Vagina (tissue), 2 donors: ENCODE measurements at places on chromosomes 1 and 21.

- no peak for DNase-seq
Measured at GRCh38 chr1:39214998-39215873, 10.7 kb downstream of the MACF1 start.

- no peak for DNase-seq
Measured at GRCh38 chr1:234295626-234296025, 77.6 kb upstream of the COA6 start.

GRCh38 chr1:231241750-231242149 lies 738 bp downstream of the GNPAT start:
- DNase-seq = no peak

DNA sequence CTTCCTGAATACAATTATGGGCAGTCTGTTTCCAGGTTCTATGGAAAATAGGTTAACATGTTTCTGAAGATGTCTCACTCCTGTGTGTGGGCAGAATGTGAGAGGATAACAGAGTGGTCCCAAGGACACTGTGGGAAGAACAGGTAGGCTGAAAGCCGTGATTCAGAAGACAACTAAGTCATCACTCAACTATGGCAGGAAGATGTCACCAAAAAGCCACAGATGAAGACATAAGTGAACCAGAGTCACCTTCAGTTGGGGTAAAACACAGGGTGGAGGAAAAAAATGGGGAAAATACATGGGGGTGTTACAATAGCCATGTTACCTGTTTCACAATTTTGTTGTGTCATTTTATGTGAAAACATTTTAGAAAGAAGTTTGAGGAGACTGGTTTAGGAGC lies 75.1 kb downstream of the UCHL5 start:
- no peak for DNase-seq

DNA sequence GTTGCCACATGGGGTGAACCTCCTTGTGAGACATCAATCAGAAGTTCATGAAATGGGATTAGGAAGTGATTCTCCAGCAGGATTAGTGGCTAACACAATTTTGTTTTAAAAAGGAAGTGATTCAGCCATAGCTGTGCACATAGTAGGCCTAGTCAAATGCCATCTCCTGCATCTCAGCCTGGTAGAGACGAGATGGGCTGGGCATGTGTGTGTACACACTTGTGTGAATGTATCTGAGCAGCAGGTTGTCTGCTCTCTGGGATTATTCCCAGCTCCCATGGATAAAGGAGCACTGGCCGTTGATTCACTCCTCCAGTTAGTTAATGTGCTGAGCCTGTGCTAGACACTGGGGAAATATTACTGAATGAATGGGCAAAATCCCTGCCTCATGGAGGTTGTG lies 2.0 kb downstream of the FOXE3 start:
- no peak for DNase-seq

DNA sequence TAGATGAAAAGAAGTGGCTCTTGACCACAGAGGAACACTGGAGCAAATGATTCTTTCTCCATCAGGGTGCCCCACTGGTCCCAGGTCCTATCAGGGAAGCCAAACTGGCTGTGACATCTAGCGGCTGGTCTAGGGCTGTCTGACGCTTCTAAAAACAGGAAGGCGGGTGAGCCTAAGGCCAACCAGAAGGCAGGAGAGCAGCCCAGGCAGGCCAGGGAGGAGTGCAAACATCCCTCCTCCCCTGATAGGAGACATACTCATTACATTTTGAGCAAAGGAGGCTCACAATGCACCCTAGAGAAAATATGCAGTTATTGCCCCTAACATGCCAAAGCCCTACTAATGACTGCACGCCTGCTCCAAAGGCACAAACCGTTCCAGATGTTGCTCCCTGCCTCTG lies 10.4 kb upstream of the FOXE3 start:
- DNase-seq = no peak

- no peak for DNase-seq
Measured at GRCh38 chr1:228082918-228083870, 686 bp downstream of the ARF1 start.

DNA sequence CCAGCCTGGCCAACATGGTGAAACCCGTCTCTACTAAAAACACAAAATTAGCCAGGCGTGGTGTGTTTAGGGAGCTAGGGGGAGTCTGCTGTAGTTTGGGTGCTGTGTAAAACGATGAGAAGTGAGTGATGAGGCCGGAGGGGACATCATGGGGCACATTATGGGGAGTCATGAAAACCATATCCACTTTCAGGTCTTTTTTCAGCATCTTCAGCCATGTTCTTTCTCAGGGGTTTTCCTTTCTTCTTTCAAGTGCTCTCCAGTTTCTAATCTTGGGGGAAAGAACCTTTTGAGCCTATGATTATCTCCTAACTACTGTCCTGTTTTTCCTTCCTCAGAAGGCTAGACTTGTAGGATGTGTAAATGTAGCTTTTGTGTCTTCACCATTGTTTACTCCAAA lies 14.4 kb downstream of the KDM4A start:
- DNase-seq = no peak

DNA sequence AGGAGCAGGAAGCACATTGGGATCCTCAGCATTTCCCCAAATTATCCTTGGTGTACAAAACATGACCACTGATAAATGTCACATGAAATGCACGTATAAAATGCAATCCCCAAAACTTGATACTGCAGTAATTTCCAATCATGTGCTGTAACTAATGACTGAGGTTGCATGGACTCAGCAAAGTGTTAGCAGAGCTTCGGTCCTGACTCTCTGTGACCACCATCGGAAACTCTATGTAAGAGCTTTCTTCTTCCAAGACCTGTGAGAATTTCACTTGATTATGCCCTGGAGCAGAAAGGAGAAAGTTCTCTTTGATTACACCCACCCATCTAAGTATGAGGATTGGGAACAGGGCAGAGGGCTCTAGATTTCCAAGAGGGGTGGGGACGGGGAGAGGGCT lies 908 bp downstream of the CD53 start:
- DNase-seq = no peak

DNA sequence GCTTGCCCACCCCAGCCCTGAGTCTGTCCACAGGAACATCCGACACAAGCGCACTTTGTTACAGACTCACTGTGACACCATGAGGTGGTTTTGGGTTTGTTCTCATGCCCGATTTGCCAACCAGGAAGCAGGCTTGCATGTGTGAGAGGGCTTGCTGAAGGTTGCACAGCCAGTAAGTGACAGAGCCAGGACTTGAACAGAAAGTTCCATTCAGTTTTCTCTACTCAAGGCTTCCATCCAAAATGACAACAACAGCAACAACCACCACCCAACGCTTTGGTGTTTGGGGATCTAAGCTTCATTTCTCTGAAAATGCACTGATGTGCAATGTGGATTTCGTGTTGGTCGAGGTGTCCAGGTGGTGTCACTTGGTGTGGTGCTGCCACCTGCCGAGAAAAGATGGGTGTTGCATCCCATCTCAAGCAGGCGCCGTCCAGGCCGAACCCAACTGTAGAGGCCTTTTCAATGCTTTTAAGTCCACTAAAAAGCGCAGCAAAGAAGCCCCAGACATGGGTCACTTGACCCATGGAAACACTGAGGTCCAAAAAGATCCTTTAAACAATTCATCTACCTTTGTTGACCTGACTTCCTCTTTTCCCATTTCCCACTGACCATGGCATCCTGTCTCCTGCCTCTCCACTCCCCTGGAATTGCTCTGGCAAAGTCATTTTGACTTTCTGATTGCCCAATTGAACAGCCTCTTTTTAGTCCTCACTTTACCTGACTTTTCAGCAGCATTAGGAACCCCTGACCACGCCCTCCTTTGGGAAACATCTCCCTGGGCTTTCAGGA lies 12.2 kb downstream of the CITED4 start:
- DNase-seq = no peak

DNA sequence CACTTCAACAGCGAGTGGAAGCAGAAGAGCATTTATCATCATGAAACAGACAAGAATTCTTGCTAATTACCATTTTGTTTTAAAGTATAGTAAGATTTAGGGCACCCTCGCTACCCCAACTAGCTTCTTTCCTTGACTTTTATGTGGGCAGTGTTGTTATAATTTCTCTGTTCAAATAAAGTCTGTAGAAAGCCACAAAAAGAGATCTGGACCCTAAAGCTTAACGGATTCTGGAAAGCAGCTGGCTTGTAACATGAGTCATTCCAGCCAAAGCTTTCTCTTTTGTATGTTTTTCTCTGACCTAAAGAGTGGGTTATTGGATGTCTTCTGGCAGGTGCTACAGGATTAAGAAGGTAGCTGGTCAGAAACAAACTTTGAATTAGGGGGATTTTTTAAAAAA lies 37.4 kb downstream of the RUNX1 start:
- DNase-seq = no peak

DNA sequence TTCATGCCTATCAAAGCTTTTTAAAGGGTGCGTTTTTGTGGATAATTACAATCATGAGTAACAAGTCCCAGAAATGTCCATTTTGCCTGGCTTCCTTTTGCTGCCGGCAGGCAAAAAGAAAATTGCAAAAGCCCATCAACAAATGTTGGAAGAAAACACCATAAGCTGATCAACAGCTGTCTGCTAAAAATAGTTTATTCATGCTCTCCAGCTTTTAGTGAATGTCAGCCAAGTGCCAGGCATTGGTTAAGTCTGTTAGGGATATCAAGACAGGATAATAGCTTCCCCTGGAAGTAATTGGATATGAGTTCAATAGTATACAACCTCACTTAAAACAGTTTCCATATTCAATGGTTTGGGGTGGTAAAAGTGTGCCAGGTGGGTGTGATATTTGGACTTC lies 13.6 kb upstream of the AGMAT start:
- DNase-seq = no peak

DNA sequence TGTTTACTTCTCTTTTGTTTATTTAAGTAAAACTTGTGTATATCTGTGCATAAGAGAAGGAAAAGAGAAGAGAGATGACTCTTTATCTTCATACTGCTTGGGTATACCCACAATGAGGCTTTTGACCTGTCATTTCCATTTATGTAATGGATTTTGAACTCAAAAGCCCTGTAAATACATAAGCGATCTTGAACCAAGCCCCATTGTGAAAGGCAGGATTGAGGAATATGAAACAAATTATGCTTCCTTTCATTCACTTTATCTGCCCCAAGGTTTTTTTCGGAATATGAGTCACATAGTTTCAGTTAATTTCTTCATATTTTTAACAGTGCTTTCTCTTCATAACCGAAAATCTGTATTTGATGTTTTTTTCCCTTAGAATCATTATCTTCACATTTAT lies 21.4 kb downstream of the CNST start:
- DNase-seq = no peak

DNA sequence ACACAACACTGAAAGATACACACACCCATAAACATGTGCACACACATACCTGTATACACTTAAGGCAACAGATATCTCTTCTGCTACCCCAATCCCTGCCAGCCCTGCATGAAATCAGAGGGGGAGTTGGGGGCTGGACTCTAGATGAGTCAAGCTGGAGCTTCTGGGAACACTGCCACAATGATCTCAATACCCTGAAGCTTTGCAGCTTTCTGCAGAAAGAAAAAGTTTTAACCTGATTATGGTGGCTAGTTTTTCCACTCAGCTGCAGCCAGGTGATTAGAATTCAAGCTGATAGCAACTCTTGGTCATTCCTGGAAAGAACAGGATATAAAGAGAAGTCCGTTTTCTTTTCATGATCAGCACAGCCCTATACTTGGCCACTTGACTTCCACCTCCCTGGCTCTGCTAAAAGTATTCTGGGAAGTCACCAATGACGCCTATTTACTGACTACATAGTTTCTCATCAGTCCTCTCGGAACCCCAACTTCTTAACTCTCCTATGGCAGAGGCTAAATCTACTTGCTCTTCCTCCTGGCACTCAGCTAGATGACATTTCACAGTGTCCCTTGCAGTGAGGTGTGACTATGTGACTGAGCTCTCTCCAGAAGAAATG lies 20.7 kb upstream of the DNASE2B start:
- DNase-seq = no peak

DNA sequence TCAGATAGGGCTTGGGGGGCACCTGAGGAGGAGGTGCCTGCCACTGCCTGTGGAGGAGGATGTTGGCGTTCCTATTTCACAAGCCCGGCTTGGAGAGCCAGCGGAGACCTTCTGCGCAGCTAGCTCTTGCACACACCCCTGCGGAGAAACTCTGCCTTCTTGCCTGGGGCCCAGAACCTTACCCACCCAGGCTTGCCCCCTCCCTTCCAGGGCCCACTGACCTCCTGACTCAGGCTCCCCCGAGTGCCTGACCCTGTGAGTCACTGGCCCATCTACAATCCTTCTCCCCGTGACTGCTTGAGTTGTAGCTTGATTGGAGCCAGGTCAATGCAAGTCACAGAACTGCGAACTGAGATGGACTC lies 3.4 kb downstream of the HES2 start:
- DNase-seq = no peak

GRCh38 chr1:13674377-13674776 lies 25.6 kb upstream of the PRDM2 start:
- DNase-seq = no peak

DNA sequence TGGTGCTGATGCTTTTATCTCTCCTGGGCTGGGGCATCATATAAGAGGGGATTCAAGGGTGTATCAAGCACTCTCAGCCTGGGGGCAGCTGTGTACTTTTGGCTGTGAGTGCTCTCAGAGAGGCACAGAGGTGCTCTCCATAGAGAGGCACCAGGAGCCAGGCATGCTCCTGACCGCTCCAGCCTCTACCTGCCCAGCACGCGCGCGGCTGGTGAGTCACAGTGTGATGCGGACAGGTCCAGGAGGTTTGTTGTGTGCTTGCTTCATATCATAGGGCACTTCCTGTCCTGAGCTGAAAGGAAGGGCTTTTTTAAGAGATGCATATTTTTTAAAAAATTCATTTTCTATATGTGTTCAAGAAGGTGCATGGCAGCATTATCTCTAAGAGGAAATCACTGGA lies 93.6 kb upstream of the BCAR3 start:
- DNase-seq = no peak

GRCh38 chr1:241637604-241638003 lies 2.6 kb downstream of the CHML start:
- DNase-seq = no peak

DNA sequence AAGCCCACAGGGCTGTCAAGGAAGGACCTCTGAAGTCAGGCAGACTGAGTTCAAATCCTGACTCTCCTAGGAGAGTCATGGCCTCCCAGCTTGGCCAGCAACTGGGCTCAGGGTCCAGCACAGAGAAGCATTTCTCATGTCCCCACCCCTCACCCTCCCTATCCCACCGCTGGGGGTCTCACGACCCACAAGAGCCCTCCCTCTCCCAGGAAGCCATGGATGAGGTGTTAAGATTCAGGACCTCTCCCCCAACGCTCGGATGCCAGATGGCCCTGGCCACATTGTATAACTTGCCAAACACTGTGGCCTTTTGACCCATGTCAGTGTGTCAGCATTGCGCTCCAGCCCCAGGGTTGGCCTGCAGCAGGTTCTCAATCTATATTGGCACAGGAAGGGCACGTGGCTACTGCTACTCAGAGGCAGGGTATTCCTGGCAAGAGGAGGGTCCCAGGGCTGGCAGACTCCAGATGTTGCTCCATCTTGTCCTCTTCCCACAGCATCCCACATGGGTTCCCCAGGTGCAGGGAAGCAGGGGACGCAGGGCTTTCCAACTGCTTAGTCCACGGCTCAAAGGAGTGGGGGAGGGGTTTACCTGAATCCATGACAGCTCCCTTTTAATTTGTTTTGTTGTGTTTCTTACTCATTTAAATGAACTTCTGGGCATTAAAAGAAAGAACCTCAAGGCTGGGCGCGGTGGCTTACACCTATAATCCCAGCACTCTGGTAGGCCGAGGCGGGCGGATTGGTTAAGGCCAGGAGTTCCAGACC lies 10.5 kb downstream of the SLC2A1 start:
- DNase-seq = no peak
